ENCODE measurements at places on chromosomes 3 and 15. TPM values are rescaled to one million over a fixed set of nuclear protein-coding genes. Genes with fewer than 3 reads are reported as not detected.

The SAMD7 gene
- total RNA-seq, result not detected

The MUC20 gene
- 1.5 TPM for total RNA-seq

The AHSG gene
- not detected for total RNA-seq

The PARP15 gene
- 87.0 TPM for total RNA-seq

The IL5RA gene
- 3.7 TPM for total RNA-seq

The PRRT3 gene
- 4.7 TPM for total RNA-seq

The ALDH1L1 gene
- total RNA-seq, result not detected

The VEPH1 gene
- 2.6 TPM for total RNA-seq

The ADAMTS7 gene
- not detected for total RNA-seq

The STRIT1 gene
- not detected for total RNA-seq

The SHISA5 gene
- total RNA-seq, result 197 TPM

The GOLGA8S gene
- not detected for total RNA-seq

The CAND2 gene
- total RNA-seq, result 0.72 TPM

The MST1R gene
- 2.0 TPM for total RNA-seq

The PRR20G gene
- total RNA-seq, result not detected

The CCDC66 gene
- 74.5 TPM for total RNA-seq

The REC114 gene
- not detected for total RNA-seq

The GOLGA6A gene
- 0.20 TPM for total RNA-seq

The P2RY13 gene
- not detected for total RNA-seq

The ARPIN gene
- not detected for total RNA-seq

The FBN1 gene
- total RNA-seq, result 0.72 TPM

The GJD2 gene
- not detected for total RNA-seq

GRCh38 chr3:7744850-7745249, 756.8 kb upstream of the LMCD1 start:
- DNase-seq, result no peak

- no peak for DNase-seq
Measured at GRCh38 chr3:113177526-113177925, 33.8 kb upstream of the BOC start.

DNA sequence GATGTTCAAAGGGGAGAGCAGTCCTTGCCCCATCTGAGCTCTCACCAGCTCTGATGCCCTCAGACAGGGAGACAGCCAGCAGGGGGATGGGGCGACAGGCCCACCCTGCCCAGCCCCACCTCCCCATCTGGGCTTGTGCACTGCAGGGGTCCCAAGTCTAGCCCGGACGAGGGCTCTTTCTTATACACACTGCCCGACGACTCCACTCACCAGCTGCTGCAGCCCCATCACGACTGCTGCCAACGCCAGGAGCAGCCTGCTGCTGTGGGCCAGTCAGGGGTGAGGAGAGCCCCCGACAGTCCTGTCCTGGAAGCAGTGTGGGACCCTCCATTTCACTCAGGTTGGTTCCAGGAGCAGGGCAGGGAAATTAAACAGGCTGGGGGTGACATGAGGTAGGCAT, 73.9 kb downstream of the BOC start:
- DNase-seq, result no peak

GRCh38 chr3:129161860-129162271, 1.0 kb upstream of the ISY1 start:
- DNase-seq, result peak; percentile 53

DNA sequence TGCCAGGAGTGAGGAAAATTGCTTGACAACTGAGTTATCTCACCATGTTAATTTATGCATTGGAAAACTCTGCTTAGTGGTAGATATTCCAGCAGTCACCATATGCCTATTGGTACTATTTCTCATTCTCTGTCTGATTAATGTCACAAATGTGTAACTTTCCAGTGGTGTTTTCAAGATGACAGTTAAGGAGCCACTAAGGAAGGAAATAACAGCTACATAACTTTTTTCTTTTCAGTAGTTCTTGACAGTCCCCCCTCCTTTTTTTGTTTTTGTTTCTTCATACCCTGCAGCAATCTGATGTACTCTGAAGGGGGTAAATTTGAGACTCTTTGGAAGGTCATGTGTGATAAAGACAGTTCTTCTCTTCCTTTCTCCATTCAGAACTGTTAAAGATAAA, 13.1 kb downstream of the RASA2 start:
- no peak for DNase-seq

DNA sequence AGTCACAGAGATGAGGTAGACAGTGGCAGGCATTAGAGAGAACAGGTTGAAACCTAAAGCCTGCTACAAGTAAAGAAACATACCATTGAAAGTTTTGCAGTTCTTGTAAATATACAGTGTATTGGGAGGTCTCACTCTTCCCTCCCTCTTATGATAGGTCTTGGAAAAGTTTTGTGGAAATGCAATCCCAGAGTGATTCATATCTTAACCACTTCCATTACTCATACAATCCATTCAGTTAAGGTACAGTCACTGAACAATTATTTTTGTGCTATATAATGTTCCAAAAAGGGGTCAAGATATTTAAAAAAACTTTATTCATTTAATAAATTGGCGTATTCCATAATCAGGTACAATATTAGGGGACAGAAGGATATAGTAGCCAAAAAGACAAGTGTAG, 737.7 kb upstream of the ALCAM start:
- DNase-seq, result no peak

DNA sequence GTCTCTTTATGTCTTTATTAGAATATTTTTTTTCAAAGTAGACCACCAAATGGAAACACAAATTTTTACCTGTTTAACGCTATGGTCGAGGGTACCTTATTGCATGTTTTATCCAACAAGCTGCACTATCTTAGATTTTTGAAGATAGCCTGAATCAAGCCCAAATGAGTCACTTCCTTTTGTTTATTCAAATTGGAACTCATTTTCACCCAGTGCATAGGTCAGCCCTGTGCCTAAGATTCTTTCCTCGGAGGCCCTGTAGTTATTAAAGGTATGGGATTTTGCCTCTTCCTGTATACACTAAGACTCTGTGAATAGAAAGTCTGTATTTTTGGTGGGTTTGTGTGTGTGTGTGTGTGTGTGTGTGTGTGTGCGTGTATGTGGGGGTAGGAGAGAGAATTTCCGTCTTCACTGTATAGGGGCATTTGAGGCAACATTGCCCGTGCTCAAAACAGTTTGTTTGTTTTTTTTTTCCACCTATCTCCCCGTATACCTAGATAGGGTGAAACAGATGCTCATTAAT, 358.0 kb upstream of the CADM2 start:
- no peak for DNase-seq

- DNase-seq, result peak; percentile 22
Measured at GRCh38 chr15:76996526-76997401, 1.8 kb downstream of the PSTPIP1 start.

GRCh38 chr3:111592936-111593335, 2.2 kb downstream of the ZBED2 start:
- no peak for DNase-seq

- DNase-seq, result peak; percentile 11
Measured at GRCh38 chr3:25663347-25663868, 1.3 kb downstream of the TOP2B start.

DNA sequence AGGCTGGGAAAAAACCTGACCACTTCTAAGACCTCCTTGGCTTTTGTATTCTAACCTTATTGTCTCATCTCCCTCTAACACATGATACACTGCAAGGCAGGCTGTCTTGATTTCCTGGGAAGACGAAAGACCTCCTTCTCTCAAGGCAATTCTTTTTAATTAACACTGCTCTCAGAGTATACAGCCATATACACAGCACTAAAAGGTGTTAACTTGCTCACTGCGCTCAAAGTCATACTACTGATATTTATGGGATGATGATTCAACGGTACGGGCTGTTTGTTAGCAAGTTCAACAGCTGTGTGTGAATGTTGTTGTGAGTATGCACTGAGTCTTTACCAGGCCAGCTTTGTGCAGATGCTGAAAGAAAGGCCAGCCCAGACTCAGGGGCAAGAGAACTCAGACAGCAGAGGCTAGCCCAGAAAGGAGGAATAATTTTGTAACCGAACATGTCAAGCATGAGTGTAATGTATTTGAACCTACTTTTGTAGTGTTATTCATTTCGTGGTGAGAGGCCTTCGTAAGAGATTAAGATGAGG, 229.9 kb downstream of the IL5RA start:
- DNase-seq, result no peak

DNA sequence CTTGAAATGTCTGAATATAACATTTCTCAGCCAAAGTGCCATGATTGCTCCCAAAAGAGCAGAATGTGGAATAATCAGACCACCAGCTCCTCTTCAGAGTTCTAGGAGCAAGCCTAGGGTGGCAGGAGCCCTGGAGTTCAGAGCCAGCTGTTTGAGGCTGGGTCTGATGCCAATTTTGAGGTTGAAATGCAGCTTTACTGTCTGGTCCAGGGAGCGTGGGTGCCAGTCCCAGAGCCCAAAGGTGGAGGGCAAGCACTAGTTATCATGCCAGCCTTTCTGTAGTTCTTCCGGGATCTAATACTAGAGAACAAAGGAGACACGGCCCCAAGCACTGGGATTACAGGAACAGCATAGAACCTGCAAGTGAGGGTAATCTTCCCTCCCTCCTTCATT, 69.3 kb downstream of the TNFAIP8L3 start:
- no peak for DNase-seq

- no peak for DNase-seq
Measured at GRCh38 chr3:54356261-54357045, 234.1 kb downstream of the CACNA2D3 start.

GRCh38 chr15:50425219-50425618, 1.0 kb downstream of the USP8 start:
- no peak for DNase-seq

- no peak for DNase-seq
Measured at GRCh38 chr3:29646043-29646442, 365.2 kb downstream of the RBMS3 start.

DNA sequence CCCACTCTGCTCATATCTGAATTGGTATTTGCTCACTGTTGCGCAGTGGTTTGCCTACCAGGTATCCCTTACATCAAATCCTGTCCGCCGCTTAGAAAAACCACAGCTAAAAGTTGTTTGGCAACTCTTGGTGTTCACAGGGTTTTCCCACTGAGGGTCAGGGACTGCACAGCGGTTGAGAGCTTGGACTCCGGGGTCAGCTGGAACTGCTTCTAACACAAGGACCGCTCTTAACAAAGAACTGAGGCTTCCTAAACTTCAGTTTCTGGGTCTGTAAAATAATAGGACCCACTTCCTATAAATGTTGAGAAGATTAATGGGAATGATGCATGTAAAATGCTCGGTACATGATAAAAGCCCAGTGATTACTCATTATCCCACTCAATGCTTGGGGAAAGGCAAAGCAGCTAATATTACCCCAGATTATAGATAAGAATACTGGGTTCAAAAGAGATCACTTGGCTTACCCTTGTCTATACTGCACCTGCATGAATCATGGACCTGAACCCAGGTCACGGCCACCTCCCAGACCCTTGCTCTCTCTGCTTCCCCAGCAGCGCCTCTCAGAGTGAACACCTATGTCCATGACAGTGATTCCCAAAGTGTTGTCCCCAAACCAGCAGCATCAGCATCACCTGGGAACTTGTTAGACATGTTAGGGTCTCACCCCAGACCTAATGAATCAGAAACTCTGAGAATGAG, 36.1 kb downstream of the LIPC start:
- DNase-seq, result no peak

DNA sequence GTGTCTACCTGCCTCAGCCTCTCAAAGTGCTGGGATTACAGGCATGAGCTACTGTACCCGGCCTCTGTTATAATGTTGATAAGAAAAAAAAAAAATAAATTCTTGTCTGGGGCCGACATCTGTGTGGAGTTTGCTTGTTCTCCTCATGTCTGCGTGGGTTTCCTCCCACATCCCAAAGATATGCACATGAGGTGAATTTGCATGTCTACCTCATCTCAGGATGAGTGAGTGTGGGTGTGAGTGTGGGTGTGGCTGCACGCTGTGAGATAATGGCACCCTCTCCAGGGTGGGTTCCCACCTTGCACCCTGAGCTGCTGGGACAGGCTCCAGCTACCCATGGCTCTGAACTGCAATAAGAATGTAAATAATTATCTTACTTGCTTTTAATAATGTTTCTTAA, 25.9 kb upstream of the UACA start:
- no peak for DNase-seq

GRCh38 chr15:30927148-30927761, 23.5 kb downstream of the FAN1 start:
- DNase-seq, result no peak

DNA sequence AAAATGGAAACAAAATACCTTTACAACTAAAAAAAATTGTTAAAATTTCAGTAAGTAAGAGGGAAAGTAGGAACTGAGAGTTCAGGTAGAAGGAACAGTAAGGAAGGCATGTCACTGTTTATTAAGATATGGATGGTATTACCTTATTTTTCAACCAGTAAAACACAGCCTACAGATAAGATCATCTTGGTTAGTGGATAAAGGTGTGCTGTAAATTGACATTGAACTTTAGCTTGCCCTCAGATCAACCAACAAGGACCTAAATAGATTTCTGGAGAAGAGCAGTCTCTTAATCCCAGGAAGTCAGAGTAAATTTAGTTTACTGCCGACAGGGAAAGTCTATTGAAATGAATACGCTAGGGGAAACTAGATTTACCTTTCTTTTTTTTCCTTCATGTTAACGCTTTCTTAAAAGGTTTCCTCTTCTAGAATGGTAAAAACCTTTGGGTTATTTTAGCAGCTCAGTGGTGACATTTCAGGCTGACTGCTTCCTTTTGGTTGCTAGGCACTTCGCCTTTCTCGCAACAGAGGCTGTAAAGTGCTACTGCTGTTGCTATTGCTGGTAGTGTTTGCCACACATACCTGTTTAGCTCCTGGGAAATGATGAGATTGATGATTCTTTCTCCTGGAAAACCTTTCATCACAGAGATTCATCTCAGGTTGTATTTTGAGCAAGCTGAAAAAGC, 12.9 kb downstream of the DZIP3 start:
- DNase-seq, result no peak

GRCh38 chr15:90782442-90782841, 65.3 kb downstream of the BLM start:
- DNase-seq, result no peak

DNA sequence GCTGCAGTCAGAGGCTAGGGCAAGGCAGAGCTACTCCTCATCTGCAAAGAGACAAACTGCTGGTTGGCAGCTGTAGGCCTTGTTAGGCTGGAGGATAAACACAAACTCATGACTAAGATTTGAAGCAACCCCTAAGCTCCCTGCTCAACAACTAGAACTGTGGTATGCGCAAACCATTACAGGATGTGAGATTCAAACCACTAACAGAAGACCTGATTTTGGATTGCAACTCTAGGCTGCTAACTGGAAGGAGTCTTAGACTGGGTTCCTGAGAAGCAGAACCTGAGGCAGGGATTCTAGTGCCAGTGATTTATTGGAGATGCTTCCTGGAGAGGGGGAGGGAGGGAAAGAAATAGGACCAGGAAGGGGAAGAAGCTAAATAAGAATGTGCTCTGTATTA, 22.5 kb downstream of the CCR4 start:
- peak; percentile 19 for DNase-seq

- DNase-seq, result peak; percentile 62
Measured at GRCh38 chr15:59797756-59798604, 108.9 kb upstream of the BNIP2 start.

- no peak for DNase-seq
Measured at GRCh38 chr3:197339841-197340520, 41.6 kb upstream of the DLG1 start.

DNA sequence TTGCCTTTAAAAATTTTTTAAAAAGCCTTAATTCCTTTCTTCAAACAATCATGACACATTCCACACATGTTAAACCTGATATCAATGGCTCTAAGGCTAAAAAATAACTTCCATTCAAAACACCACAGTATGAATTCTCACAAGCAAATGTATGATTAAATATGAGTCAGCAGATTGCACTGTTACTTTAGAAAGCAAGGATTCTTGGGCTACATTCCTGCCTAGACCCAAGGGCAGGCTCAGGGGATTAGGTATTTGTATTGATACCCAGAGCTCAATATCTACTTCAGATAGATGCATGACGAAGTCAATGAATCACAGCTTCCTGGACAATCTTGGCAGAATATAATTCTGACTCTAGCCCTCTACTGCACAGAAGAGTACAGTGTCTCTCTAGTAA, 65.7 kb downstream of the RARB start:
- DNase-seq, result no peak

Data from CD4-positive, CD25-positive, alpha-beta regulatory T cell (primary cell).